ENCODE measurements at places on chromosomes 12 and 14.

DNA sequence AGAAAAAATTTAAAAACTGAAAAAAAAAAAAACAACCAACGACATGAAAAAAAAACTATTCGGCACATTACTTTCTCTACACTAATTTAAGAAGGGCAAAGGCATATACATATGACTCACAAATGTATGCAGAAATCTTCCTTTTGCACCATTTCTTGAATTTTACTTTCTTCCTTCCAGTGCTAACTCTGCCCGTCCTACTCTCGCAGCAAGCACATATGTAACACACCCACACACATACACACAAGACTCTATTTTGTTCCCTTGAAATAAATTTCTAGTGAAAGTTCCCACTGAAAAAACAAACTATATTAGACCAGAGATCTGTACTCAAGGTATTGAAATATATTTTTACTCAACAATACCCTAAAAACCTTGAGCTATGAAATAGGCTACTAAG, 14.6 kb downstream of the BTG1 start:
- DNase-seq, result no peak

DNA sequence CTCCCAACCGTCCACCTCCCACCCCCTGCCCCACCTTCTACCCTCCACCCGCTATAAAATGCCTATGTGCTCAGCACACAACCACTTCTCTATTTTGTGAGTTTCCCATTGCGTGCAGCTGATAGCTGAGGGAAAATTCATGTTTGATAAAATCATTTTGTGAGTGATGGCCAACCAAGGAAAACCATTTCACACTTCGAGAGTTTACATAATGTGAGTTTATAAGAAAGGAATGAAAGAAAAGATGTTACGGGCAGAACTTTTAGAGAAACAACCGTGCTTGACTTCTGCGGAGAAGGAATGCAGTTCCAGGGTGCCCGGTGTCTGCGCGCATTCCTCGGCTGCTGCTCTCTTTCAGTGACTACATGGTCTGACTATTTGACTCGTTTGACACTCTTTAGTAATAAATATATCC, 140.9 kb downstream of the EFCAB11 start:
- no peak for DNase-seq

GRCh38 chr12:21814327-21814726, 39.8 kb upstream of the KCNJ8 start:
- DNase-seq, result no peak

DNA sequence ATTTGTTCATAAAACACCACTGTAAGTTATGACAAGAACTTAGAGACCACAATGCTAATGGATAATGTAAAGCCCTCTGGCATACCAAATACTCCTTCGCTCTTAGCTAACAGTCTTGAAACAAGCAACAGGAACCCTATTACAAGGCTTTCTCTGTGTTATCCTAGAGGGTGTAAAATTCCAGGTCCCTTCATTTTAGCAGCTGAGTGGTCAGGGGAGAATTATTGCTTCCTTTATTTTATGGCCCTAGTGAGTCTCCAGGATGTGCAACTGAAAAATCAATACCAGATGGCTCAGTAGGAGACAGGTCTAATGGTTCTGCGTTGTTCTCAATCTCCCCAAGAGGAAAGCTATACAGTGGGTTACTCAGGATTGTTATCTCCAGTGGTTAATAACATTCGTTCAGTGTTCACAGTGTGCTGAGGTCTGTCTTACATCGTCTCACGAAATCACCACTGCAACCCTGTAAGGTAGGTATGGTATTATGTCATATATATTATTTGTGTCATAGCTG, 172.7 kb upstream of the CNOT2 start:
- DNase-seq, result no peak

- DNase-seq, result no peak
Observed at GRCh38 chr12:6367065-6367968, 8.0 kb downstream of the SCNN1A start.

- DNase-seq, result no peak
Observed at GRCh38 chr12:71949646-71950045, 11.0 kb downstream of the TPH2 start.

DNA sequence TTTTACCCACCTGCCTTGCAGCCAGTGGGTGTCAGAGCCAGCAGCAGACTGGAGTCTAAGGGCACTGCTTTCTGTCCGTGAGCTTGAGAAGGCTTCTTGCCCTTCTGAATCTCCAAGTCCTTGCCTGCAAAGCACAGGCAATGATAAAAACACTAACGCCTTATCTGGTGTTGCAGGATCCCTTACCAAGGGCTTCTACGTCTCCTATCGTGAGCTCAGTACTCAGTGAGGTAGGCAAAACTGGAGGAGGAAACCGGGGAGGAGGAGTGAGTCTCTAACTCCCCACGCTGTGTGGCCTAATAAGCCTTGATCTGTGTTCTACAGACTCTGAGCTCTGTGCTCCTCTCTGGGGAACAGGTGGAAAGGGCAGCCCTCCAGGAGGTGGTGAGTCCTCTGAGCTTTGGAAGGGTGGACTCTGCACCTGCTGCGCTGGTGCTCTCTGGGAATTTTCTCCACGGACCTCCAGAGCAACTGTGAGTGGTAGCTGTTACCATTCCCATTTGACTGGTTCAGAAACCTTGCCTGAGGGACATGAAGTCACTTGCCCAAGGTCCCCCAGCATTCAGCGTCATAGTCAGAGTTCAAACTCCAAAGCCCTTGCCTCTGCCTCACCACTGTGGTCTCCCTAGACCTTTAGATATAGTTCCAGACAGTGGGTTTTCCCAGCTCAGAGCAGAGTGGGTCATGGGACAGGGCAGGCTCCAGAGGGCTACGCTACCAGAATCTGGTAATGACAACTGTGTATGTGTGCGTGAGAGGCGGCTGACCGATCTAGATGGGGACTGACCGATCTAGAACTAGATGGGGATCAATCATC, 7.0 kb upstream of the MARK3 start:
- DNase-seq, result no peak

GRCh38 chr12:6536894-6537579, 2.7 kb downstream of the GAPDH start:
- no peak for DNase-seq

GRCh38 chr12:12985817-12986408, 14.2 kb downstream of the HEBP1 start:
- DNase-seq, result peak; percentile 26

- DNase-seq, result peak; percentile 25
Observed at GRCh38 chr12:64729909-64730587, 29.2 kb downstream of the GNS start.

GRCh38 chr12:57001448-57001906, 4.9 kb downstream of the ZBTB39 start:
- peak; percentile 22 for DNase-seq

GRCh38 chr12:125882141-125882540, 816.9 kb downstream of the AACS start:
- DNase-seq, result no peak

DNA sequence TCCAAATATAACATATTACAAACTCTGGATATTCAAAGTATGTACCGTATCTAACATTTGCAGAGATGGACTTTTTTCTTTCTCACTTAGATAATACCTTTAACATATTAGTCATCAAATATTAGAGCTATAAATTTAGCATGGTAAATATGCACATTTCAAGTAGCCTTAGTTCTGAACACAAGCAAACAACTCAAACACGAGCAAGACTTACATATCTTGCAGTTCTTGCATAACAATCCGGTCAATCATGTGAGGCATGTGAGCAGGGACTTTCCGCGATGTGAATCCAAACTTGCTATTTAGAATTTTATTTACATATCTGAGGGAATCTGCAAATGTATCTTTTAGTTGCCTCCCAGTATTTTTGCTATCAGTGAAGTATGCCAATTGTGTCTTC, 22.1 kb upstream of the SYCP3 start:
- no peak for DNase-seq

GRCh38 chr12:114920771-114921554, 237.0 kb upstream of the TBX3 start:
- DNase-seq, result no peak

GRCh38 chr12:96152164-96152563, 42.0 kb upstream of the ELK3 start:
- DNase-seq, result no peak

DNA sequence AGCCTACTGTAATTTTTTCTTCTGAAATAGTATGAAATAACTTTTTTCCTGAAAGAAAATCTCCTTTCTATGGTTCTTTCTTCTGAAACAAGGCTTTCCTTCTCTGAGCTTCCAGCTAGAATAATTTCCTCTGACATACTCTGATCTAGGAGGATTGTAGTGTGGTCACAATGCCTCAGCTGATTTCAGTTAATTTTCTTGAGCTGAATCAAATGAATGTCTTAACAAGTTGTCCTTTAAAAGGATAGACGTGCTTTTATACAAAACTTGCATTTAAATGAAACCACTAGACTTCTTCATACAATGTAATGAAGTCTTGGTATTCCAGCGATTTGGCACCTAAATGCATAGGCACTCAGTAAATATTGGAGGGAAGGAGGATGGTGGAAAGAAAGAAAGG, 94.4 kb downstream of the BICD1 start:
- DNase-seq, result no peak

- DNase-seq, result no peak
Observed at GRCh38 chr12:65670775-65671174, 153.5 kb upstream of the HMGA2 start.

DNA sequence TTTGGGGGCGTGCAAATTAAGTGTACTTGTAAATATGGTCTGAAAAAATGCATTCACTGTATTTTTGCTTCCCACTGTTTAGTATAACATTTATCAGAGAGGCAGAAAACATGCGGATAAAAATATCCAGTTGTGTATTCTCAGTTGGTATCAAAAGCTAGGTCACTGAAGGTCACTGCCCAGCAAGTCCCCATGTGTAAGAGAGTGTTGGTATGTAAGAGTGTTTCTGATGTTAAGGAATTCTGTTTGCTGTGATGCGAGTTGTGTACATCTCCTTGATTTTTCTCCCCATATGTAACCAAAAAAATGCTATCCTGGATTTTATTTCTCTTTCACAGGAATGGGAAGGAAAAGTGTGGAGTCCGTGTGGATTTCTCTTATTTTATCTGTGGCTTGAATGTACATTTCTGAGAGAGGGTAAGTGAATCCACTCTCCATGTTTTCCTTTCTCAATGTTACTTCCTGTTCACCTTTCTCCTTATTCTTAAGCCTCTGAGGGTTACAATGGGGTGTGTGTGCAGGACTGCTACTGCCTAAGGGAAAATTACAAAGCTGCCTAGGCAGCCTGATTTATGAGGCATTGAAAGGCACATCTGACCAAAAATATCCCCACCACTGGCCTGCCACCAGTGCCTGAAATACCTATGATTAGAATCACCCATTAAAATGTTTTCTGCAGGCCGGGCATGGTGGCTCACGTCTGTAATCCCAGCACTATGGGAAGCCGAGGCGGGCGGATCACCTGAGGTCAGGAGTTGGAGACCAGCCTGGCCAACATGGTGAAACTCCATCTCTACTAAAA, 97.9 kb upstream of the USP44 start:
- DNase-seq, result no peak

DNA sequence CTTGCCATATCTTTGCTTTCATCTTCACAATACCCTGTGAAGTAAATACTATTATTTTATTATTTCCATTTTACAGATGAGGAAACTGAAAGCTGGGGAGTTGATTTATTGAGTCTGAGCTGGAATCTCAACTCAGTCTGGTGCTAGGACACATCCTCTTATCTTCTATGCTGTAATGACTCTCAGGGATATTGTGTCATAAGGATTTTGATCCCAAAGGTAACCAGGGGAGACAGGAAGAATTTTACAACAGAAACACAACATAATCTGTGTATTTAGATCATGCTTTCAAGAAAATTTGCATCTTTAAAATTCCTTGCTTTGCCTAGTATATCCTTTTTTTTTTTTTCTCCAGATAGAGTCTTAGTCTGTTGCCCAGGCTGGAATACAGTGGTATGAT, 123.3 kb upstream of the BTG1 start:
- DNase-seq, result no peak

- DNase-seq, result no peak
Observed at GRCh38 chr14:55398679-55399078, 13.0 kb downstream of the ATG14 start.

- no peak for DNase-seq
Observed at GRCh38 chr12:124388038-124388671, 93.3 kb downstream of the RFLNA start.

DNA sequence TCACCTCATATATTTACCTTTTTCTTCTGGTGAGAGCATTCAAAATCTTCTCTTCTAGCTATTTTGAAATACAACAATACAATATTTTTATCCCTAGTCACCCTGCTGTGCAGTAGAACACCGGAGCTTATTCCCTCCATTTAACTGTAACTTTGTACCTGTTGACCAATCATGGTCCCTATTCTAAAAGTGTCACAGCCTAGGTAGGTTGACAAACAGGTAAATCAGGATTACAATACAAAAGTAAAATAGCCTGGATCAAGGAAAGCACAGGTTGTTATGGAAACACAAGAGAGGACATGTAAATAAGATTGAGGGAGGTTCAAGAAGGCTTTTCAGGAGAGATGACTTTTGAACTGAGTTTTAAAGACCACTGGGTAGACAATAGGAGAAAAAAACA, 670.9 kb downstream of the DIO2 start:
- DNase-seq, result no peak

DNA sequence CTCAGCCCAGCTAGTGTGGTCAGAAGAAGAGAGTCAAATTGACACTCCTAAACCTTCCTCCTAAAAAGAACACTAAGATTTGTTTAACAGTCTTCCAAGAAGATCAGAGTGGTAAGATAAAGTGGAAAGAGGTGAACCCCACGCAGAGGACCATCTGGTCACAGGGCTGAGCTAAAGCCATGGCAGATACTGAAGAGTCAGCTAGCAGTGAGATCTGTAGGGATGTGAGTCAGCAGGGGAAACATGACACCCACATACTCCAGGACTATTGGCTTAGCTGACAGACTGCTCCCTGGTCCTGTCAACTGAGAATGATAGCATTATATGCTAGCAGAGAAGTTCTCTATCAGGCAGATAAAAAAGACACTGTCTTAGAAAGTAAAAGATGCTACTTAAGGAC, 269.4 kb upstream of the ALG10 start:
- DNase-seq, result no peak

DNA sequence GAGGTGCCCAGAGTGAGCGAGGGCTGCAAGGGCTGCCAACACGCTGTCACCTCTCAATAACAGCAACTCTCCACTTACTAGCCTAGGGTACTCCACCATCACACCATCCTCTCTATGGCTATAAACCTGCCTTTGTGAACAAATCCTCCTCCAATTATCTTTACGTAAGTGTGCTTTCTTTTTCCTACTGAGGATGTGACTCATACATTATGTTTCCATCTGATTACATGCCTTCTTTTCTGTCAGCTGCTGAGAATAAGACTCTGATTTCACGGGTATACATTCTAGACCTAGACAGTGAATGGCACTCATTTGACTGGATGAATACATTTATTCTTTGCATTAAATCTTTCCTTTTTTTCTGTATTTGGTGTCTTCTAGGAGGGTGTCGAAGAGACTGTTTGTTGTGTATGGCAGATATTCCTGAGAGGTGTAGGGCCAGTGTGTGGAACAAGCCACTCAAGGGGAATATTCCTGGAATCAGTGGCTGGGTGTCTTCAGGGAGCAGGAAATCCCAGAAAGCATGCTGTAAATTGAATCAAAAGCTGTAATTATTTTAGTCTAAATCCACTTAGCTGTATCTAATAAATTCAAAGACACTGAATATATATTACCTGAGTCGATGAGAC, 327.3 kb upstream of the TMTC1 start:
- DNase-seq, result no peak
